ENCODE measurements at places on chromosomes 1 and 21.

DNA sequence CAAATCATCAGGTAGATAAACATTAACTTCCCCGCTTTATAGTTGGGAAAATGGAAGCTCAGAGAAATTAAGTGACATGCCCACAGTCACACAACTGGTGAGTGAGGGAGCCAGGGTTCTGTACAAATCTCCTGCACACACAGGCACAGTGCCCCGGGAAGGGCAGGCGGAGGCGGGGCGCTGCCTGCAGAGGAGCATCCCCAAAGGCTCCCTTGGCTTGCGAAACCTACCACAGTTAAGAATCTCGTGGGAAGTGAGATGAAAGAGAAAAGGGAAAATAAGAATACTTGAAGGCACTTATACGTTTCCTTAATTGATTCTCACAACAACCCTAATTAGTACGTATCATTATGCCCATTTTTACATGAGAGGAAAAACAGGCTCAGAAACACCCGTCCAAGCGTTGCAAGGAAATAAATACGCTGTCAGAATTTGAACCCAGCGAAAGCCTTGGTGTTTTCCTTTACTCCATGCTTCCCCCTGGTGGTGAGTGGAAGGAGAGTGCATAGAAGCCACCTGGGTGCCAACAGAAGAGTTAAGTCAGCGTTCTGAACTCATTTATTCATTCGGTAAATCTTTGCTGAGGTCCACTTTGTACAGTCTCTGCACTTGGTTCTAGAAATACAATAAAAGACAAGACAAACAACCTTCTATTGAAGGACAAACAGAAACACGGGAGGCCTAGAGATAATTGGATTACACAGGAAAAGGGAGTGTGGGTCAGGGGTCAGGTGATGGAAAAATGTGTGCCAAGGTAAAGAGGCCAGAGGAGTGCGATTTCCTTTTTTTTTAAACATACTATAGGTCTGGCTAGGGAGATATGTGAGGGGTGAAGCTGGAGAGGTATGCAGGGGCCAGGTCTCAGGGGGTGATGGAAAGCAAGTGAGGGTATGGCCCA, 28.4 kb downstream of the ACP6 start:
- DNase-seq = peak; percentile 85

- DNase-seq = peak; percentile 20
These were observed 23.3 kb downstream of the OPRD1 start for GRCh38 chr1:28835237-28835650.

DNA sequence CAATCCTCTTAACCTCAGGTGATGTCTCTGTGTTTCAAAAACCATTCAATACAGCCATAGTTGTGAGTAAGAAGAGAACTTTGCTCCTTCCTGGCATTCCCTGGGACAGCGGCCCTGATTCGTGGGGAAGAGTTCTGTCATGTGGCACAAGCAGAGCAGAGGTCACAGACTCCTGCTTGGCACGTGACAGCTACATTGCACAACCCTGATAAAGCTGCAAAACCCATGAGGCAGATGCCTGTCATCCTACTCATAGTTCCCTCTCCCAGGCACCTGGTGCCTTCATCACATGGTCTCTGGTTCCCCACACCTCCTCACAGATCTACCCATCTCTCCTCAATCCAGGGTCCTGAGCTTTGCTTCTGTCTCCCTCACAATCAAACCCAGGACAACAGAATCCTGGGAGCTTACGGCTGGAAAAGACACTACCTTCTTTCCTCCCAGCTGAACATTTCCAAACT, 70.8 kb downstream of the PLPP3 start:
- no peak for DNase-seq

DNA sequence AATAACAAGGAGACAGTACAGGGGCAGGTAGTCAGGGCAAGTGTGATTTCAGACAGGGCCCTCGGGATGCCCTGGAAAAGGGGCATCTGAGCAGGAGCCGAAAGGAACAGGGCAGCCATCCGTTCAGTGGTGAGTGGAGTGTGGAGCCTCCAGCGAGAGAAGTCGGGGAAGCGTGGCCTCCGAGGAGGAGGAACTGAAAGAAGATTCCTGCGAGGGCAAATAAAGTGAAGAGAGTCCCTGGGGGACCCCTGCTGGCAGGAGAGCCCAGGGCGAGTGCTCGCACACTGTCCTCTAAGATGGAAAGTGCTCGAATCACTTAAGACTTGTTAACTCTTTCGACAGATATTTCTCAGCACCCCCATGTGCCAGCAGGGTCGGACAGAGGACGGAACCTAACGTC, 3.5 kb upstream of the UTS2 start:
- no peak for DNase-seq

- DNase-seq = no peak
These were observed 4.1 kb upstream of the FAM110D start for GRCh38 chr1:26154750-26155149.

DNA sequence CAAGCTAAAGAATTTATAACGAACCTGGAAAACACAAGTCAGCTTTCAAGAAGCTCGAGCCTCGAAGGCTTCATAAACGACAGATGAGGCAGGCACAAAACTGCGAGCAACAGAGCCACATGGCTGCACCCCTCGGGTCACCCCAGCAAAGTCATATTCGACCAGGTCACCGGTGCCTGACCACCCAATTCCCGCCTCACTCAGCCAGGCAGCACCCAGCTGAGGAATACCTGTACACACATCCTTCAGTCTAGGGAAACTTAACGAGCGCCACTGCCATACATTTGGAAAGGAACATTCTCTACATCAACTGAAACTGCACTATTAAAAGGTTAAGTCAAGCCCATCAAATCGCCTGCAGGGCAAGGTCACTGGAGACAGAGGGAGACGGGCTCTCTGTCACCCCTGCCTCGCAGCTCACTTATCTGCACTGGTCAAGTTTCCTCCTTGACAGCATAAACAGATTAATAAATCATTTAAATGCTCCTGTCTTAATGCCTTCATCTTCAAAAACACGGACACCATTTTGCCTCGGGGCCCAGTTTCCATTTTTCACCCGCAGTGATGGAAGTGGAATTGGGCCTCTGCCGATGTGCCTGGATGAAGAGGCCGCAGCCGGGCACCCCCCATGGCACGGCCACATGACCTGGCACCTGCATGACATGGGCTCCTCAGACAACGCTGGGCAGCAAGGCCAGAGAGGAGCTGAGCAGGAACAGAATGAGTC, 20.6 kb downstream of the NPHP4 start:
- no peak for DNase-seq

- no peak for DNase-seq
These were observed 24.6 kb downstream of the SYT2 start for GRCh38 chr1:202685641-202686040.

GRCh38 chr1:21732664-21733063, 50.3 kb downstream of the USP48 start:
- no peak for DNase-seq

GRCh38 chr1:903721-904271, 19.9 kb upstream of the SAMD11 start:
- no peak for DNase-seq

DNA sequence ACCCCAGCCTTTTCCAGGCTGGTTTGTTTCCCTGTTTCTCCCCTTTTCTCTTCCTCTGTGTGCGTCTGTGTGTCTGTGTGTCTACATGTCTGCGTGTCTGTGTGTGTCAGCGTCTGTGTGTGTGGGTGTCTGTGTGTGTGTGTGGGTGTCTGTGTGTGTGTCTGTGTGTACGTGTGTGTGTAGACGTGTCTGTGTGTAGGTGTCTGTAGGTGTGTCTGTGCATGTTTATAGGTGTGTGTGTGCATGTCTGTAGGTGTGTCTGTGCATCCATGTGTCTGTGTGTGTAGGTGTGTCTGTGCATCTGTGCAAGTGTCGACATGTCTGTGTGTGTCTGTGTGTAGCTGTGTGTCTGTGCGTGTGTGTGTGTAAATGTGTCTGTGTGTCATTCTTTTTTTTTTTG, 3.3 kb downstream of the TTLL10 start:
- DNase-seq = no peak

GRCh38 chr1:155996166-155996565, 17.8 kb upstream of the ARHGEF2 start:
- DNase-seq = no peak

- DNase-seq = no peak
These were observed 395 bp downstream of the SLC9A1 start for GRCh38 chr1:27154469-27154990.

- DNase-seq = no peak
These were observed 24.0 kb downstream of the LRRC8D start for GRCh38 chr1:89844860-89845259.

GRCh38 chr1:232437510-232437909, 192.4 kb downstream of the SIPA1L2 start:
- no peak for DNase-seq

- peak; percentile 34 for DNase-seq
These were observed 12.6 kb downstream of the GBP5 start for GRCh38 chr1:89260042-89260441.

DNA sequence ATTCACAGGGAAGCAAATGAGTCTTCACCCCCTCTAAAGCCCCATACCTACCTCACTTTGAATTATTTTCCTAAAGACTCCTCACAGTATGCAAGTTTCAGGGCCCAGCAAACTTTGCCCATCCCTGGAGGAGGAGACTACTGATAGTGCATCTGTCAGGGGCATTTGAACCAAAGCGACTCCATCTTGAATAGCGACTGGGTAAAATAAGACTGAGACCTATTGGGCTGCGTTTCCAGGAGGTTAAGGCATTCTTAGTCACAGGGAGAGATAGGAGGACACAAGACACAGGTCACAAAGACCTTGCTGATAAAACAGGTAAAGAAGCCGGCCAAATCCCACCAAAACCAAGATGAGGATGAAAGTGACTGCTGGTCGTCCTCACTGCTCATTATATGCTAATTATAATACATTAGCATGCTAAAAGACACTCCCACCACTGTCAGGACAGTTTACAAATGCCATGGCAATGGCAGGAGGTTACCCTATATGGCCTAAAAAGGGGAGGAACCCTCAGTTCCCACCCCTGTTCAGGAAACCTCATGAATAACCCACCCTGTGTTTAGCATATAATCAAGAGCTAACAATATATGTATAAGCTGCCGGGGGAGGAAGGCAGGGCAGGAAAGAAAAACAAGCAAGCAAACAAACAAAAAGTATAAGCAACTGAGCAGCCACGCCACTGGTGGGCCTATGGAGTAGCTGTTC, 3.3 kb upstream of the PKNOX1 start:
- no peak for DNase-seq
